PC-9 (cell line): ENCODE measurements at places on chromosomes 4 and X. TPM values are rescaled to one million over a fixed set of nuclear protein-coding genes. Genes with fewer than 3 reads are reported as not detected.

Gene ASMT
- not detected in 2 replicates for total RNA-seq

DNA sequence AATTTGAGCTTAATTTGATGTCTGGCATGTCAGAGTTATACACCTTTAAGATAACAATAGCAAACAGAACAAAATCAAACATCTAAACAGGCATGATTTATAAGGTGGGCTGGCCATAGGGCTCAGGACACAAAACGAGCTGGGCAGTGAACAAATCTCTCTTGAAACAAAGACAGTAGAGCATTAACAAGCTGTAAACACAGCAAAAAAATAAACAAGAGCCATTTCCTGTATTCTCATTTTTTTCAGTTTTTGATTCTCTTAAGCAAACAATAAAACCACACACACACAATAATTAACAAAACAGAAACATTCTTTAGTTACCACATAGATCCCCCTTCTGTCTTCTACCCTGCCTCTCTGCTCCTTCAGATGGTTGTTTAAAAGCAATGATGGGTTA lies 68.3 kb upstream of the TMEM150C start:
- DNase-seq = no peak

- no peak for DNase-seq
These were observed 22.8 kb downstream of the NELFA start for GRCh38 chr4:1985780-1986577.

- no peak for DNase-seq
These were observed 64.9 kb downstream of the CD99L2 start for GRCh38 chrX:150833454-150834056.
